ENCODE measurements at places on chromosomes 16 and 17. TPM values are rescaled to one million over a fixed set of nuclear protein-coding genes. Genes with fewer than 3 reads are reported as not detected.

RAP1GAP2 gene
- 33.3 TPM for polyA plus RNA-seq

NEURL4 gene
- 37.7 TPM for polyA plus RNA-seq

TLCD3A gene
- 26.2 TPM for polyA plus RNA-seq

DNA sequence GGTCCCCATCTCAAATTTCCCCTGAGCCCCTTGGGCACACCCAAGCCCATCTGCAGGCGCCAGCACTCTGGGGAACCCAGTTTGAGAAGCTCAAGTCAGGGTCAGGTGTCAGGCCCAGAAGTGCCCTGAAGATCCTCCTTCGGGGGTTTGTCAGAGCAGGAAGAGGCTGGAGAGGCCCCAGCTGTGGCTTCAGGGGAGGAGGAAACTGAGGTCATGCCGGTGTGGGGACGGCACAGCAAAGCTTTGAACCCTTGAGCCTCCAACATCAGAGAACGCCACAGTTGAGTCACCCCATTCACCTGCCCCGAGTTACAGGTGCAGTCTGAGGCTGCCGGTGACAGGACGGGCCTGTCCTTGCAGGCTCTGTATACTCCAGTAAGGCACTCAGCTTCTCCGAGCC is 140.2 kb upstream of the CIBAR2 start:
- no peak for DNase-seq

DNA sequence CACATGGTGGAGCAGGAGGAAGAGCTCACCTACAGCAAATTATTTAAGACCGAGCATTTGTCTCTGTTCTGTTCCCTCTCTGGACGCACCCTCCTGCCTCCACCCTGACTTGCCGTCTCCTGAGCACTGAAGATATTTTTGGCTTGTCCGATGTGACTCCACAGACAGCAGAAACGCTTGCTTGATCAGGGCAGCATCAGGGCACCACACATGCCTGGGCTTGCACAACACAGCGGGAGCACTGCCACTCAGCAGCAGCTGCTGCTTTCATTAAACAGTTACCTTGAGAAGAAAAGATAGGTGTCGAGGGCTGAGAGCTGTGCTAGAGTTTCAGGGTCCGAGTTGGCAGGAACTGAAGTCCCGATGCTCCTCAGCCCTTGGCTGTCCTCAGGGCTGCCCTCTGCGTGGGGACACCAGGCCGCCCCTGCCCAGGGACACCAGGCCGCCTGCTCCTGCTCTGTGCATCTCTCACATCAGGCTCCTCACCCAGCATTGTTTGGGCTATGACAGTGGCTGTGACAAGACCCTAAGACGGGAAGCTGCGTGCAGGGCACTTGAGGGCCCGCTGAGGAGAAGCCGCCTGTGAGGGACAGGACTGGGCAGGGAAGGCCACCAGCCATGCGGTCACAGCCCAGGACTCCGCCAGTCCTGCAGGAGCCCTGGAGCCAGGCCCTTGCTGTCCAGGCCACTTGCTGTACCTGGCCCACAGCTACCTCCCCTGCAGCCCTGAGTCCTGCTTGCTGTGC is 21.3 kb upstream of the CDH15 start:
- DNase-seq = no peak

Data from renal pelvis (tissue), 12 donors.